ENCODE measurements at places on chromosomes 5 and 9.
A peak's percentile ranks its signal among the peaks of the same experiment; 100 is the strongest.

- peak; percentile 99 for DNase-seq
These were observed at the start of gene MAN1B1 for GRCh38 chr9:137086531-137087408. TSS of gene MAN1B1 (plus strand) at chr9:137086985. CDS start at chr9:137087000, 15 bp downstream.

DNA sequence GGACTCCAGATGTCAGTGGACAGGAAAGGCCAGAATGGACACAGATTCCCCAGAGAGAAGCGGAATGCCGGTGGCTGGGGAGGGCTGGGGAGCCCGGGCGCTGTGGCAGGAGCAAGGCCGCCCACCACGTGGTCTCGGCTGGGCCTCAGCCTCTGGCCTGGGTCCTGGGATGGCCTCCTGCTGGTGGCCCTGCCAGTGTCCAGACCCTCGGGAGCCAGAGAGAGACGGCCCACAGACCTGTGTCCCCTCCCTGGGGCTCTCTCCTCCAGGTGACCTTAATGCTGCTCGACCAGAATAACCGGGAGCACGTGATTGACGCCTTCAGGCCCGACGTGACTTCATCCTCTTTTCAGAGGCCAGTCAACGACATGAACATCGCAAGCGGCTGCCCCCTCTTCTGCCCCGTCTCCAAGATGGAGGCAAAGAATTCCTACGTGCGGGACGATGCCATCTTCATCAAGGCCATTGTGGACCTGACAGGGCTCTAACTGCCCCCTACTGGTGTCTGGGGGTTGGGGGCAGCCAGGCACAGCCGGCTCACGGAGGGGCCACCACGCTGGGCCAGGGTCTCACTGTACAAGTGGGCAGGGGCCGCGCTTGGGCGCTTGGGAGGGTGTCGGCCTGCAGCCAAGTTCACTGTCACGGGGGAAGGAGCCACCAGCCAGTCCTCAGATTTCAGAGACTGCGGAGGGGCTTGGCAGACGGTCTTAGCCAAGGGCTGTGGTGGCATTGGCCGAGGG lies 19.0 kb downstream of the FBXW5 start:
- DNase-seq, result no peak

- DNase-seq, result no peak
These were observed 560.5 kb upstream of the ADAMTS16 start for GRCh38 chr5:4579679-4580078.

- no peak for DNase-seq
These were observed 166.4 kb upstream of the SPRY4 start for GRCh38 chr5:142491270-142491669.

DNA sequence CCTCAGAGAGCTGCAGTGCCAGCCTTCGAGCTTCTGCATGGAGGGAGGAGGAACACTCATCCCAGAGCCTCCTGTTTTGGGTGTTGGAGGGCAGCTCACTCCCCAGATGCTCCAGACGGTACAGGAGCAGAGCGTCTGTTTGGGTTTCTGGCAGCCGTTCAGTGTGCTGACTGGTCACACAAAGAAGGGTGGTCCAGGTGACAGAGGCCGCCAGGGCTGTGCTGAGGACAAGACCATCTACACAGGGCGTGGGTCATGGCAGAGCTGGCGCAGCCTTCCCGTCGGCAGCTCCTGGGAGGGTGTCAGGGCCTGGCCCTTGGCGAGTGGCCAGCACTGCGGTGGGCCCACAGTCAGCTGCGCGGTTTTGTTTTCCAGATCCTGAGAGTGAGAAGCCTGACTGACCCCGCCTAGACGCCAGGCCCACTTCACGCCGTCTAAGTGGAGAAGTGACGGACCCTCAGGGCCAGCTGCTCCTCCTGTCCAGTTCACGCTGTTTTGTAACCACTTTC lies 131.4 kb upstream of the FAM120A start:
- no peak for DNase-seq

GRCh38 chr9:93669958-93670207 lies 93.5 kb downstream of the PHF2 start:
- no peak for DNase-seq

DNA sequence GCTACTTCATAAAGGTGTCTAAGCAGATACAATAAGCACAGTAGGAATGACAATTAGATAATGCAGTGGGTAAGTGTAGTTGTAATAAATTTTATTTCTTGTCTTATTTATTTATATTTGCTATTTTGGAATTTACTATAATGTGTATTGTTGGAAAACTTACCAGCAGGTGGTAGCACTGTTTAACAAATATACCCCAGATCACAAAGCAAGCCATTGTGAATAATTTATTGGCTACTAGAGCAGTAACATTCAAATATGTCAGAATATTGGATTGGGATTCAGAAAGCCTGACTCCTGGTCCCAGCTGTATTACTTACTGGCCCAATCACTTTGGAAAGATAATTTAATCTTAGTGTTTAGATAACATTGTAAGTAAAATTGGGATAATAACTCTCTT lies 78.0 kb downstream of the ISOC1 start:
- no peak for DNase-seq

DNA sequence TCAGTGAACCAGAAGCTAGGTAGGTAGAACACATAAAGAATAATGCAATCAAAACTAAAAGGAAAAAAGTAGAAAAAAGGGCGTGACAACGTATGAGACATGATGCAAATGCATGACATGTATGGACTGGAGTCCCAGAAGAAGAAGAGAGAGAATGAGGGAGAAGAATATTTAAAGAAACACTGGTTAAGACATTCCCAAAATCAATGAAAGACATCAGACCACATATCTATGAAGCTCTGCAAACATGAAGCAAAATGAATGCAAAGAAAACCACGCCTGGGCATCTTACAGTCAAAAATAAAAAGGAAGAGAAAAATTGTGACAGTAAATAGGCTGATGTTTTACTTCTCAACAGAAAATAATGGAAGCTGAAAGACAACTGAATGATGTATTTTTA lies 23.8 kb upstream of the NKD2 start:
- no peak for DNase-seq

DNA sequence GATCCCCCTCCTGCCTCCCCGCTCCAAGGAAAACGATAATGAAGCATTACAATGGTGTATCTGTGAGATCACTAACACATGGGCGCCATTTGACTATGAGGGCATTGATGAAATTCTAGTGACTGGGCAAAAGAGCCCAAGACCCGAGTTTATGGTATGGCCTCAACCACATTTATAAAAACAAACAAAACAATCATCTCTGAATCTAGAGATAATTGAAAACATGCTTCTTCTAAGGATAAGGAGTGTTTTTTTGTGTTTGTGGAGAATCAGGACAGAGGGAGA lies 100.9 kb upstream of the SEMA6A start:
- no peak for DNase-seq

- no peak for DNase-seq
These were observed 188.7 kb upstream of the MRPS30 start for GRCh38 chr5:44619875-44620610.

DNA sequence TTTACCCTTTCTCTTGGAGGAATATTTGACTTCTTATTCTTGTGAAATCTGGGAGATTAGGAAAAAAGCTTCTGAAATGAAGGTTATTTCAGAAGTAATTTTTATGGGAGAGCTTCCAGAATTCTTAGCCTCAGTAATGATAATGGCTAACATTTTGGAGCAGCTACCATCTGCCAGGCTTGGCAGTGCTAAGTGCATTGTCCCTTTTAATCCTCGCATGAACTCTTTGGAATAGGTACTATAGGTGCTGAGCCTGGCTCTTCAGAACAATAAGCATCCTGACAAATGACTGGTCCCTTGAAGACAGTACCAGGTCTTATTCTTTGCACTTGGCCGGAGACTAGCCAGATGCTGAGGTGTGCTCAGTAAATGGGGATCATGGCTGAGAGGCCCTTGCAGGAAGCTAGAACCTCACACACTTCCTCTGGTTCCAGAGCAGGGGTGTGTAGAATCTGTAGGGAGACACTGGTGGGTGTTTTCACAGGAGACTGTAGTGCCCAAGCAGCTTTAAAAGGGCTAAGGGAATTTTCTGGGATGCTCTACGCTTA lies 90.7 kb downstream of the RCL1 start:
- no peak for DNase-seq

- DNase-seq, result no peak
These were observed 54.7 kb downstream of the BARX1 start for GRCh38 chr9:93900436-93900819.

DNA sequence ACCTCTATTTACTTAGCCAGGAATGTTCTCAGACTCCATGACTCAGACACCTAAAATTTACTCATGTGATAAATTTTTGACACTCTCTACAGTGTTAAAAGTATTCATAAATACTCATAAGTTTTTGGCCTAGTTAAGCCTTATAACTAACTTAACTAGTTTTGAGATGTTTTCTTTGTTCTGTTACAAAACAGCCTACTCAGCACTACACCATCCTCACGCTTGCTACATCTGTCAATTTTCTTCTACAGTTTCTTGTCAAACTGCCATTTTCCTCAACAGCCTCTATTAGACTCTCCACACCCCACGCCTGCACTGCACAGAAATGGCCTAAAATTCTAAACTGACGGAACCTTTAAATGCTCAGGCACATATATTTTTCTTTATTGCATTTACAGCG lies 195.5 kb downstream of the ANXA1 start:
- no peak for DNase-seq

- DNase-seq, result no peak
These were observed 140.5 kb upstream of the TUT7 start for GRCh38 chr9:86494644-86495111.

GRCh38 chr5:4855880-4856279 lies 284.2 kb upstream of the ADAMTS16 start:
- no peak for DNase-seq

DNA sequence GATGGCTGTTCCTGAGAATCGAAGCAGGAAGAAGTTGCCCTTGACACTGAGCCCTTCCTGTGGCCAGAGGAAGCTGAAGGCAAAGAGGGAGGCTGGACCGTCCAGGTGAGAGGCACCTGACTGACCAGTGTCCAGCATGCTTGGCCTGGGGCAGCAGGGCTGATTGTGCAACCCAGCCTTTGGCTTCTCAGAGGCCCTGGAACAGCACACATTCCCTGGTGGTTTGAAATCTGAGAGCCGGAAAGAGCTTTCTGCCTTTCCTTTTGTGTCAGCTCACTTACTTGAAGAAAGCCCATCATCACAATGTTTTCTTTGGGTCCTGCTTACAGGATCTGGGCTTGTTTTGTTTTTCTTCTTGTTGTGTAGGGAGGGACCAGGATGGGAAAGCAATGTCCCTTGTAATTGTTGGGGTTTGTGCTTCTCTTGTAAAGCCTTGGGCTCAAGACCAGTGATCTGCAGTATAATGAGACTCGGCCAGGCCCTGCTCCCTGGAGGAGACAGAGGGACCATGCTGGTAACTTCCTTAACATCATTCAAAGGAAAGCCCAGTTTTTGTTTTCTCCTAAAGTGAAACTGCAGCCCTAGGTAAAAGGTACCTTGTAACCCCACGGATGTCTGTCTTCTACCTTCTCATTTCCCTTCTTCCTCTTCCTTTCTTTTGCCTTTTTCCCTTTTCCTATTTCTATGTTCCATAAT lies 213.7 kb downstream of the NXNL2 start:
- DNase-seq, result no peak

GRCh38 chr5:73322437-73323076 lies 126.0 kb downstream of the FOXD1 start:
- no peak for DNase-seq

GRCh38 chr5:67526793-67527192 lies 330.2 kb upstream of the CD180 start:
- no peak for DNase-seq

DNA sequence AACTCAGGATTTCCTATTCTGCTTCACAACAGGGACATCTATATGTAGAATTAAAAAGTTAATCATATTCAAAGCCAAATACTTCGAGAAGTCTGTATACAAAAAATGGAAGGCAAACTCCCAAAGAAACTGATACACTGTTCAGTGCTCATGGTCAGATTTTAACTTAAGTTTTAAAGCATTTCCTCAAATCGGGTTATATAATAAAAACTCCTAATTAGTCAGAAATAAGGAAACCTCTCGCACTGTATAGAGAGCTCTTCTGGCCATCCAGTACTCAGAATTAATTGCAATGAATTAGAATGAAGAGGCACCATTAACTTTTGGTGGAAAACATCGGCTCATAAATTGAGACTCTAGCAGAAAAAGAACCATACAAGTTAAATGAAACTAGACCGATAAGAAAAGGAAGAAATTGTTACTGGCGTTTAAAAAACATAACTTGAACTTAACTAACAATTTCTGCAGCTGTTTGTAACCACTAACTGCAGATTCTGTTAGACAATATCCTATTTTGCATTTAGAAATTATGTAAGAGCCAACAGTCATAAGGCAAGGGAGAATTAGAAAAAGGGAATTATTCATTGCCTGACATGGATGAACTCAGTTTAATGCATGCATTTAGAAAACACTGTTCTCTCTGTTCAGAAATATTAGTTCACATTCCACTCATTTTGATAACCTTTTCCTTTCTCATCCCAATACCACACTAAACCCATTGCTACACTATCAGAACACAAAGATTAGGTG lies 96.6 kb downstream of the FNBP1 start:
- DNase-seq, result no peak

GRCh38 chr9:13181652-13182051 lies 97.8 kb downstream of the MPDZ start:
- DNase-seq, result no peak

DNA sequence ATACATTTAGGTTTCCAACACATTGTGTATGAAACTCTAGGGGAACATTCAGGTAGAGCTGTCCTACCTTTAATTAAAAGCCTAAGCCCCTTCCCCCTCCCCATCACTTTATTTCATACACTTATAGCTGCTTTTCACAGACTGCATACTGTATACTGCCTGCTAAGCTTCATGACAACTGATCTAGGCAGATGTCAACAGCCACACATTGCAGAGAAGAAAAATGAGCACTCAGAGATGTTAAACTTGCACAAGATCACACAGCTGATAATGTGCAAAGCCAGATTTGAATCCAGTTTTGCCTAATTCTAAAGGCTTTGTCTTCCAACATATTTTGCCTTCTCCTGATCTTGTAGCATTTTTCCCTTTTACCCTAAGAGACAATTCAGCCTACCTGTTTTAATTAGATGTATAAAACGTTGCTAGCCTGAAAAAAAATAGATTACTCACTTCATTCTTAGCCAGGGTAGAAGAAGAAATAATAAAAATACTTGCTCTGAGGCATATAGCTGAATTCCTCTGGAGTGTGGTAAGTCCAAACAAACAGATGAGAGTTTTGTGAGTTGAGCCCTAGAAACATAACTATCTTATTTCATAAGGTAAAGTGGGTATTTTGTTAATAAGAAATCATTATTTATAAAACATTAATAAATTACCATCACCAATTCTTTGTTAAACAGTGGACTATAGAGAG lies 56.9 kb upstream of the CAST start:
- DNase-seq, result no peak

Measured in stimulated activated CD4-positive, alpha-beta T cell treated with anti-CD3 and anti-CD28 coated beads, Interleukin-12 subunit alpha, Interleukin-12 subunit beta, amount 100 ng/mL, for 48 hours (primary cell).